Brain (organoid and tissue), 16 donors: ENCODE measurements at places on chromosomes 5 and 9.

GRCh38 chr9:72557549-72557948 lies 36.1 kb downstream of the TMC1 start:
- DNase-seq = no peak

DNA sequence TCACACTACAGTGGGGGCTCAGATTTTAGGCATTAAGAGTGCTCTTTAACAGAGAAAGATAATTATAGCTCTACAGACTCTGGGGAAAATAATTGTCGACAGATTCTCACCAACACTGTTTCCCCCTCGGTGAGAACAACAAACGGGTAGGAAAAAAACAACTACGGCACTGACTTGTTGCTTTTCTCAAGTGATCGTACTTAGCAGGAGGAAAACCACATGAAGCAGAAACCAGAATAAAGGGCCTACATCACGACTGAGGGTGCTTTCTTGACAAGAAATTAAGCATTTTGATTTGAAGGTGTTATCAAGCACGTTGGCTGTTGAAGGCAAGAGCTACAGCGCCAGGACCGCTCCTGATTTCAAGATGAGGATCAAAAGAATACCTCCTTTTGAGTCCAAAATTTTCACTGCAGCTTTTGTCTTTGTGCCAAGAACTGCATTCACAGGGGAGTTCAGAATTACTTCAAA lies 27.2 kb upstream of the CER1 start:
- peak; percentile 46 for DNase-seq

DNA sequence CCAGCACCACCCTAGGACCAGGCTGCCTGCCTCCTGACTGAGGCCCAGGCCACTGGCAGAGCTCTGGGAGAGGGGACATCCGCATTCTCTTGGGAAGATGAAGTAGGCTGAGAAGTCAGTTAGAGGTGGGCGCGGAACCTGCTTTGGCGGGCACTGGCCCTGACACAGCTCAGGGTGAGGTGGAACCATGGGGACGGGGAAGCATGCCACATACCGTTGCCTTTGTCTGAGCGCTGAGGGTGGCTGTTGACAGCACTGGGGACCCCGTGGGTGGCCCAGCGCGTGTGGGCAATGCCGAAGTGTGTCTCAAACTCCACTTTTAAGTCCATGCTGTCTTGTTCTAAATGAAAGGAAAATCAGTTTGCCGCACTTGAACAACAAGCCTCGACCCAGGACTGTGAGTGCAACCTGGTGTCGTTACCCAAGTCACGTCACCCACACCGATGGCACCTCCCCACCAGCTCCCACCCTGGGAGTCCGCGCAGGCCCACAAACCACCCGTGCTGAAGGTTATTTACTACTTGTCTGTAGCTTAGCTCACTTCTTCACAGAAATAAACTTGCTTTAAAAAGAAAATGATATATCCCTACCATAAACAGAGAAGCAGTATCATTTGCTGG lies 17.4 kb downstream of the GFPT2 start:
- no peak for DNase-seq

- DNase-seq = peak; percentile 38
Measured at GRCh38 chr5:159310511-159310910, 19.8 kb downstream of the IL12B start.

GRCh38 chr5:143436871-143437270 lies 33.4 kb upstream of the NR3C1 start:
- DNase-seq = no peak

- DNase-seq = no peak
Measured at GRCh38 chr9:111891910-111892499, 4.6 kb upstream of the UGCG start.

GRCh38 chr5:153860195-153860886 lies 178.4 kb downstream of the FAM114A2 start:
- DNase-seq = no peak

- DNase-seq = no peak
Measured at GRCh38 chr5:106363578-106363977, 1307.2 kb downstream of the EFNA5 start.

DNA sequence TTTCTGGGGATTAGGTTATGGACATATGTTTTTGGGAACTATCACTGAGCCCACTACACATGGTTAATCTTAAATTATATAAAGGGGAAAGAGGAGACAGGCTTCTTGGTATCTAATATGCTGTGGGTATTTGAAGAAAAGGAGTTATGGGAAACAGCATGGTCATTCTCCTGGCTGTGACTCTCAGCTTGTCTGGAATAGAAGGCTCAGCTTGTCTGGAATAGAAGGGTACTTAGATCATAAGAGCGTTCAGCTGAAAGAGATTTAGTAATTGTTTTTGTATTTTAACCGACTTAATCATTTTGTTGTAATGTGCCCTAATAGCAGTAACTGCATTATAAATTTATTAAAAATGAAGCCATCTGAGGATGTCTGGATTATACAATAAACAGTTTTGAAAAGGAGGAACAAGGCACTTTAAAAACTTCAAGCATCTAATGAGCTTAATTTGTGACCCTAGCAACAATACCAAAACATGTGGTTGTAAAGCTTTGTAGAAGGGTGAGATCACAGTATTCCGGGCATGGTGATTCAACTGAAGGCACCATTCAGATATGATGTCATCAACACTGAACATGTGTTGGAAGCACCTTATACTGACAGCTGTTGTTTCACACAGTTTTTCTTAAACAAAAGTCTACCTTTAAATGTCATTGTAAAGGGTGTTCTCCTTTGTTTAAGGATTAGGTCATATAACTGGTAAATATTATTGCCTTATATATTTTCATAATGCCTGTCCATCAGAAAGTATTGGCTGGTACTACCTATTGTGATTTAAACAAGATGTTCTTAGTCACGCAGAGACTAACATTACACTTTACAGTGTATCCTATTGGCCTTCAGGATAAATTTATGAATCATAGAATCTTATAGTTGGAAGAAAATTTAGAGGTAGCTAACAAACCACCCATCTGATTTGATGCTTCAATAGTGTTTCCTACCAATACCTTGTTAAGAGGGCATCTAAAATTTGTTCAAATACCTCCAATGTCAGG lies 2174.1 kb upstream of the WWC1 start:
- no peak for DNase-seq

DNA sequence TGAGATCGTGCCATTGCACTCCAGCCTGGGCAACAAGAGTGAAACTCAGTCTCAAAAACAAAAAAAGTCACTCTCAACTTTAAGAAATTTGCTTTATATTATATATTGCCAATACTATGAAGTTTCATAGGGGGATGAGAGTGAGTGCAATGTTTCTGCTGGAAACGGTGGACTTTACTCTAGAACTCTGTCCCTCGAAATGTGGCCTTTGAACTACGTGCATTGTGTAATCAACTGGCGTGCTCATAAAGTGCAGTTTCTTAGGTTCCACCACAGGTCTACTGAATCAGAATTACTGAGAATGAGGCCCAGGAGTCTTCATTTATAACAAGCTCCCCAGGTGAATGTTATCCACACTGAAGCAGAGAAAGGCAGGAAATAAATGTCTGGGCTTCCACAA lies 24.1 kb downstream of the OR2K2 start:
- no peak for DNase-seq

- DNase-seq = no peak
Measured at GRCh38 chr9:93300585-93301081, 116.7 kb downstream of the WNK2 start.

GRCh38 chr9:124871156-124871561 lies 9.2 kb downstream of the ARPC5L start:
- no peak for DNase-seq

DNA sequence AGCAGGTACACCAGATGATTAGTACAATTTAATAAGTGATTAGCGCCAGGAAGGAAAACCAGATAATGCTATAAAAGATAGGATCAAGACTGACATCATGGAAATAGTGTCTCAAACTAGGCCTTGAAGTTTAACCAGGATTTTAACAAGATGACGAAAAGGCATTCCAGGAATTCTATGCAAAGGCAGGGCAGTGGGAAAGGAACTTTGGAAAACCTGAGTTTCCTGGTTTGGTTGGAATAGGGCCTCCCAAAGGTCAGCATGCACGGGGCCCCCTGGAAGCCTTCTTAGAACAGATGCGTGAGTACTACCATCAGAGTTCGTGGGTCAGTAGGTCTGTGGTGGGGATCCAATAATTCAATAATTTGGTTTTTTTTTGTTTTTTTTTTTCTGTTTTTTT lies 935.2 kb upstream of the DMAC1 start:
- DNase-seq = no peak

DNA sequence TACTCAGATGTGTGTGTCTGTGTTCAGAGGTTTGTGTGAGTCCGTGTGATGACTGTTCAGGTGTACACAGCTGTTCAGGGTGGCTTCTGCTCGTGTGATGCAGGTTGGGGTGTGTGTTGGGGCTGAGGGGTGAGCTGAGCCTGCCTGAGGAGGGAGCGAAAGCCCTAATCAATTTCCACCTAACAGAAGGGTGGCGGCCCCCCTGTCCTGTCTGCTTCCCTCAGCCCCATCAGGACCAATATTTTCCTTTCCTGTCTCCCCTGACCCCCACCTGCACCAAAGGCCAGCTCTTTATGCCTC lies 30.2 kb downstream of the LHX2 start:
- DNase-seq = no peak

DNA sequence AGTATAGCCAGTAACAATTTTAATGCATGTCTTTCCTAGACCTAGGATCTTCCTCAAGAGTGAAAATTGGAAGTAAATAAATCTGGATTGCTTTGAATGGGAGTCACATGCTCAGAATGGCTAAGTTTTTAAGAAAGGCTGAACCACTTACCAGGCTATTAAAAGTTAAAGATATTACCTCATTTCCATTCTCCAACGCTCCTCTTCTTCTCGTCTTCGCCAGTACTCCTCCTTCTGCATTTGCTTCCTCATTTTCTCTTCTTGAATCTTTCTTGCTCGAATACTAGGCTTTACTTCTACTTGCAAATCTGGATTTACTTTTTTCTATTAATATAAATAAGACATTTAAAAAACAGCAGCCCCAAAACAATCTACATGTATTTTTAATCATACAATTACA lies 49.6 kb downstream of the ZFR start:
- no peak for DNase-seq

DNA sequence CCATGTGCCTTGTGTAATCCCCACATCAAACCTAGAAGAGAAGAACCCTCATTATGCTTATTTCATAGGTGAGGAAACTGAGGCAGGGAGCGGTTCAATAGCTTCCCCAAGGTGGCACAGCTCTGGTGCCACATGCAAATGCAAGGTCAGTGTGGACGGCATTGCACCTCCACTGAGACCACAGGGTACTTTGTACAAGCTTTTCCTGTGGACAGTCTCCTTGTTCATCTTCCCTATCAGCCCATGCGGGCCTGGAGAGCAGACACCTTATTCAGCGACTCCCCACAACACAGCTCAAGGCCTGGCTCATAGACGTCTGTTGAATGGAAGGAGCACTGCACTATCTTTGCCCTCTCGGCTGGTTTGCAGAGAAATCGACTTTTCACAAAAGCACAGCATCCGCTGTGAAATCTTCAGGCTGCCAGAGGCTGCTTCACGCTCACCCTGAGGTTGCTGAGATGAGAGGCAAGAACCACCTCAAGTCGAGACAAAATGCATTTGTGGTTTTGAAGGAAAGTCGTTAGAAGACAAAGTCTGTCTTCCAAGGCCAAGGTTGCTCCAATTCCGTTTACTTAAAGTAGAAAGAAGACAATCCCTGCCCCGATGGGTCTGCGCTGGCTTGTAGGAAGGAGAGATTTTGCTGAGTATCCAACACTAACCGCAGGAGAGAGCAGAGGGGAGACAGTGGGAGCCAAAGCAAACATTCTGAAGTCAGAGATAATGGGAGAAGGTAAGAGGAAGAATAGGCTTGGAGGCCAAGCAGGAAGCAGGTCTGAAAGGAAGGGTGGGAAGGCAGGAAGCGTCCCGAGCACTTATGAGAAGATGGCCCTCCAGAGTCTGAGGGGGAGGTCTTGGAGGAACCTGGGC lies 34.2 kb upstream of the STRBP start:
- DNase-seq = peak; percentile 50

DNA sequence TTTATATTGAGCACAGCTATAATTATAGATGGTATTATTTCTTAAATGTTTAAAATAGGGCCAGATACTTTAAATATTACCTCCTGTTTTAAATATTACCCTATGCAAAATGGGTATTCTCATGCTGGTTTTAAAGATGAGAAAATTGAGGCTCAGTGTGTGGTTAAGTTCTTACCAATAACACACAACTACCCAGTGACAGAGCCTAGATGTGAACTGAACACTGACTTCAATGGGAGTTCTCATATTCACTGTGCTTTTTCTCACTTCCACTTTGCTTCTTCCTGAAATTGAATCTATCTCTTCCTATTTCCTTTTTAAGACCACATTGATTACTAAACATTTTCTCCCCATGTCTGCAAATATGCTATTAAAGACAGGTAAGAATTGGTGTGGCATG lies 135.8 kb upstream of the TUSC1 start:
- no peak for DNase-seq

DNA sequence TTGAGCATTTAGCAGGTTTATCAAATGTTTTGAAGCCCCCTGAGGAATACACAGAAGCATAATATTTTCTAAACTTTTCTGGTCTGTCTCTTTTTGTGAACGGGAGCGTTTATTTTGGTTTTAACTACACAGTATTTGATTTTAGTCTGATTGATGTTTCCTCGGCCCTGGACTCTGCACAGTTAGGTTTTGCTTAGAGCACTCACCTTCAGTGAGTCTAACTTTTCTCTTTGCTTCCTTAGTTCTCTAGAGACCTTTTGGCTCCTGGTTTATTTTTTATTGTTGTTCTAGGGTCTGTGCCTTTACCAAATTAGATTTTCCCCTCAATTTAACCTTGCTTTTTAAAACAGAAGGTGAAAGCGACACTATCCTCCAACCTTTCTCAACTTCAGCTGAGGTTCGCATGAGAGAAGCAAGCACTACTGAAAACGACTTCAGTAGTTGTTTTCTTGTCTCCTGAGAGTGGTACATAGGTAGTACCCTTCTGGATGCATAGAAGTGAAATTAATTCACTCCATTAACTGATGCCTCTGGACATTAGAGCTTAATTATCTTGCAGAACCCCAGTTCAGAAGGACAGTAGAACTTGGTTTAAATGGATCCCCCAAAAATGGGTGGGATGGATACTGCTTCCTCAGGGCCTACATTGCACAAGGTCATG lies 166.7 kb upstream of the ELL2 start:
- no peak for DNase-seq
